ENCODE measurements at places on chromosomes 1 and 21.

DNA sequence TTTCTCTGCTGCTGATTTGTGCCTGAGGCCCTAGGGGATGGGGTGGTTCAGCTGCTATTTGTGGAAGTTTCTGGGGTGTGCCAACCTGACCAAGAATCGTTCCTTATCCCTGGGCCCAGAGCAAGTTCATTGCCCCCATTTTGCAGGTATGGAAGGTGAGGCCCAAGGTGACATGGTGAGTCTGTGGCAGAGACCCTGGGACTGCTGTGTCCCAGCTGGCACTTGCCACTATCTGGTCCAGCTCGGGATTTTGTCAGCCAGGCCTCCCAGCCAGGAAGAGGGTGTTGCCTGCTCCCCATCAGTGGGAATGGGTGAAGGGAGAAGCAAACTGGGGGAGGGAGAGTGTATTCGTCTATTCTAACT lies 18.9 kb upstream of the LRP8 start:
- DNase-seq = no peak

- DNase-seq = peak; percentile 31
Measured at GRCh38 chr1:46533179-46533864, 18.1 kb downstream of the KNCN start.

DNA sequence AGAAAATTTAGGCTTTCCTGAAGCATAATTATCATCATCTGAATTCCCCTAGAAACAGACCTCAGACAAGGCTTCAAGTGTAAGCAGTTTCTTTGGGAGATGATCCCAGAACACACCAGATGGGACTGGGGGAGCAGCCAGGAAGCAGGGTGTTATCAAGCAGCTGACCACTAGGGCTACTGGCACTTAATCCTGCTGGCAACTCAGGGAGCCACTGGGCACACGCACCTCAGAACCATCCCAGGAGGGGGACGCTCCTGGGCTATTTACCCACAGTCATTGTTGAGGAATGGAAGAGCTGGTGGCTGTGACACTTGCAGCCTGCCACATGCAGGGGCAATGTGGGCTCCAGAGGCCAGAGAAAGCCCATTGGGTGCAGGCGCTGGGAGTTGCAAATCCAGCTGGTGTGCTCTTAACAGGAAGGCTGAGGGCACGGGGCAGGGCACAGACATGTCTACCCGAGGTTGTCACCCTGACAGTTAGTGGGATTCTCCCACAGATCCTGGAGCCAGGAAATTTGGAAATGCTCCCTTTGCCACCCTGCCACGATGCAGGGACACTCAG lies 15.1 kb upstream of the IL22RA1 start:
- DNase-seq = no peak

- no peak for DNase-seq
Measured at GRCh38 chr1:29809446-29810120, 573.3 kb downstream of the PTPRU start.

DNA sequence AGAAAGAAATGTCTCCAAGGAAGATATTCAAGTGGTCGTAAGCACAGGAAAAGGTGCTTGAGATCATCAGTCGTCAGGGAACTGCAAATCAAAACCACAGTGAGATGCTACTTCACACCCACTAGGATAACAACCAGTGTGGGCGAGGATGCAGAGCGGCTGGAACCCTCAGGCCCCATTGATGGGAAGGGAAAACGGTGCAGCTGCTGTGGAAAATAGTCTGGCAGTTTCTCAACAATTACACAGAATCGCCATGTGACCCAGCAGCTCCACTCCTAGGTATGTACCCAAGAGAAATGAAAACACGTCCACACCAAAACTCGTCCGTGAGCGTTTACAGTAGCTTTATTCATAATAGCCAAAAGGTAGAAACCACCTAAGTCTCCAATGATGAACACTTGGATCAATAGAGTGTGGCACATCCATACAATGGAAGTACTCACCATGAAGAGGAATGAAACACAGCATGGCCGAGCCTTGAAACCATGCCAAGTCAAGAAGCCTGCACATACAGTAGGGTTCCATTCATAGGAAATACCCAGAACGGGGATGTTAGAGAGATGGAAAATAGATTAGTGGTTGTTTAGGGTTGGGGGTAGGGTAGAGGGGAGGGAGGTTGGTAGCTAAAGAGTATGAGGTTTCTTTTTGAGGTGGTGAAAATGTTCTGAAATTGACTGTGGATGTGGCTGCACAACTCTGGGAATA lies 6.1 kb downstream of the DFFB start:
- no peak for DNase-seq

DNA sequence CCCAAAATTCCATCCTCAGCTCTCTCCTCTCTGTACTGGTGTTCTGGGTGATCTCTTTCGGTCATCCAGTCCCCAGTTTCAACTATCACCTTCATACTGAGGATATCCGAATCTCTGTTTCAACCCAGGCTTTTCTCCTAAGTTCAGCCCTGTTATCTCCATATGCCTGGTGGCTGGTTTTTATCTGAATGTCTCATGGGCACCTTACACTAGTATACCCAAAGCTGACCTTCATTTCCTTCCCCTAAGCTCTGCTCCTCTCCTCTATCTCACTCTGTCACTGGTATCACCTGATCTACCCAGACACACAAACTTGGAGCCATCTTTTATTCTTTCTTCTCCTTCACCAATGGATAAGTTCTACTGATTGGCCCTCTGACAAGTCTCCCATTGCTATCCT lies 53.0 kb downstream of the LRRC71 start:
- no peak for DNase-seq
